ENCODE measurements at places on chromosomes 16 and 17.

DNA sequence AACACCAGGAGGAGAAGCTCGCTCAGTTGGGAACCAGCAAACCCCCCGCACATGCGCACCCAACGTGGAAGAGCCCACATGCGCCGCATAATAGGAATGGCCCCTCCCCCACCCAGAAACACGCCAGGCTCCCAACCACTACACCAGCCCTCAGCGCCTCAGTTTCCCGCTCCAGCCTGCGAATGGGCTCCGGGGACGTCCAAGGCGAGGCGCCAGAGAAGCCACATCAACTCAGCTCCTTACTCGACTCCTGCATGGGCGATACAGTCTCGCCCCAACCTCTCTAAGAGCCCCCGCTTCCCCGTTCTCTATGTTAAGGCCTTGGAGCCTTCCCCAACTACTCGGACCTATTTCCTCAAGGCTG is 504 bp downstream of the SRSF1 start:
- DNase-seq = no peak

GRCh38 chr16:66620429-66620795 is 15.9 kb downstream of the CMTM3 start:
- DNase-seq = no peak

- DNase-seq = no peak
Measured at GRCh38 chr17:78557598-78558039, 19.6 kb downstream of the DNAH17 start.

- no peak for DNase-seq
Measured at GRCh38 chr16:73154063-73154870, 106.3 kb upstream of the ZFHX3 start.

GRCh38 chr17:67312265-67312664 is 54.1 kb downstream of the PSMD12 start:
- no peak for DNase-seq

DNA sequence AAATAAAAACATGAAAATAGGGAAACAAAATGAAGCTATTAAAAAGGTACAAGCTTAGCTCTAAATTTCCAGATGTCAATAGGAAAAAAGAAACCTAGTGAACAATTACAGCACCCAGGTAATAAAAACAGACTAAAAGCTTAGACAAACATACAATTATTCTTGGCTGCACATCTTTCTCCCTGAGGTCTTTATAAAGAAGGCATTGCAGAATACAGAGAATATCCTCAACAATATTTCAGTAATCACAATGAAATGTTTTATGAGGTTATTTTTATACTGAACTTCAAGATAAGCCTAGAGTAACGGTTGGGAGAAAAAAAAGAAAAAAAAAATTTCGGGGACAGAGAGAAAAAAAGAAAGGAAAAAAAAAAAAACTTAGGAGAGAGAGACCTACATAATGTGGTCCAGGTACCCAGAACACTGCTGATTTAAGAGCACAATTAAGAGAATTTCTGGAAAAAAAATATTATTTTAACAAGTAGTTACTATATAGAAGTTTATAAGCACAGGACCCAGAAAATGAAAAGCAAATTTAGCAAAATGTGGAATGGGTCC is 26.5 kb downstream of the KANSL1 start:
- no peak for DNase-seq

DNA sequence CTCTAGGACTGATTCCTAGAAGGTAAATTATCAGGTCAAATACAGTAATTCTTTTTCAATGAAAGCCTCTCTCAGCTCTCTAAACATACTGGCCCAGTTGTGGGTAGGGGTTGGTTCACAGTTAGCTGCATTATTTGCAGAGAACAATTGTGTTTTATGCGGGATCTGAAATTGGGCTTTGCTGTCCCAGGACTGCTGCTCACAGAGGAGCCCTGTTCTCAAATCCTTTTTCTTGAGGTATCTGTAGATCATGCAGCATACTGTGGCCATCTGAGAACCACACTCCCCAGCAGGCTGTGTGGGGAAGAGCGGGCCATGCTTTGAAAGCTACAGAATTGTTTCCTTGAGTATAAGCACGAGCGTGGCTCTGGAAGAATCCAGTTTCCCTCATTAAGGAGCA is 17.5 kb downstream of the MTHFSD start:
- DNase-seq = no peak

- no peak for DNase-seq
Measured at GRCh38 chr17:2939714-2940351, 123.6 kb downstream of the OR1D5 start.

GRCh38 chr17:83055911-83056582 is 23.4 kb upstream of the METRNL start:
- no peak for DNase-seq

DNA sequence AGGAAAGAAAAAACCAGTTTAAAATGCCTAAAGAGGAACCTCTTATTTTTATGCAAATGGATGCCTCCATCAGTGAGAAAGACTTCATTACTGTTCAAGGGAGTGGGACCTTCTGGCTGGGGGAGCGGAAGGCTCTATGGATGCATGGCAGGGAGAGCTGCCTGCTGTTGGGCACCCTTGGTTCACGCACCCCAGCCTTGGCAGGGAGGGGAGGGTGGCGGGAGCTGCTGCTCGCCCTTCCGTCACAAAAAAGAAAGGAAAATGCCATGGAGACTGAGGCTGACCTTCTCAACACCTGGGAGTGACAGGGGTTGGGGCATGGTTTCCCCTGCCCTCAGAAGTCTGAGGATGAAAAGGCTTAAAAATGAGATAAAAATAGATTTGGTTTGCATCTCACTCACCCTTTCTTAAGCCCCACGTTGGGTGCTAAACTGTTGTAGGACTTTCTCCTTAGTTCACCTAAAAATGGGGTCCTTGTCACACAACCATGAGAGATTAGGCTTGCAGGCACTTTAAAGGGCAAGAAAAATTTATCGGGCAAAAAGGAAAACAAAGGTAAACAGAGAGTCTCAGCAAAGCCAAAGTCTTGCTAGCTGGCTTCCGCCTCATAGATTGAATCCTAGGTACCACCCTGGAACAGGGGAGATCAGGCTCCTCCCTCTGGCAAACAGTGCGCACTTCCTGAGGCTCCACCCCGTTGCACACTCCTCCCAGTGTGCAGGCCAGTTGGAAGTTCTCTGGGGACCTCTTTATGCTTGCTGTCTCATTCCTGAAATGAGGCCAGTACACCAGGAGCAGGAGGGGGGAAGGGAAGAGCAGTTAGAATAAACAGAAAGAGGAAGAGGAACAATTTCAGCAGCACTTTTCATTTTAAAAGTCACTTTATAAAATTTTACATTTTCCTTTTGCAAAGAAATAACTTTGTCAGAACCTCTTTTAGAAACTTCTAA is 31.6 kb downstream of the PHKB start:
- no peak for DNase-seq

DNA sequence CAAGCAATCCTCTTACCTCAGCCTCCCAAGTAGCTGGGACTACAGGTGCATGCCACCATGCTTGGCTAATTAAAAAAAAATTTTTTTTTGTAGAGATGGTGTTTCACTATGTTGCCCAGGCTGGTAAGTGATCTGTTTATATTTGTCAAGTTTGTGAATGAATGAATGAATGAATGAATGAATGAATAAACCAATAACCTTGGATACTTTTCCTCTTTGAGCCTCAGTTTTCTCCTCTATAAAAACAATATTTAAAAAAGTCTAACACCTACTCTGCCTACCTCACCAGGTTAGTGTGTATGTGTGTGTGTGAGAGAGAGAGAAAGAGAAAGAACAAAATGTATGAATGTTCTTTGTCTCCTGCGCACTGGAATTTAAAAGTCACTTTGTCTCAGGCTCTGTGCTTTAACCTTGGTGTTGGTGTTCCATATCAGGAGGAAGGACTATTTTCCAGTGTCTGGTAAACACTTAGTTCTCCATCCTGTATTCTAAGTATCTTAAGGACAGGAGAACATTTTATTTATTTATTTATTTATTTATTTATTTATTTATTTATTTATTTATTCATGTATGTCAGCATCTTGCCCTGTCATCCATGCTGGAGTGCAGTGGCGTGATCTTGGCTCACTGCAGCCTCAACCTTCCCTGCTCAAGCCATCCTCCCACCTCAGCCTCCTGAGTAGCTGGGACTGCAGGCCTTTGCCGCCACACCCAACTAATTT is 27.1 kb downstream of the CHD9 start:
- DNase-seq = no peak

DNA sequence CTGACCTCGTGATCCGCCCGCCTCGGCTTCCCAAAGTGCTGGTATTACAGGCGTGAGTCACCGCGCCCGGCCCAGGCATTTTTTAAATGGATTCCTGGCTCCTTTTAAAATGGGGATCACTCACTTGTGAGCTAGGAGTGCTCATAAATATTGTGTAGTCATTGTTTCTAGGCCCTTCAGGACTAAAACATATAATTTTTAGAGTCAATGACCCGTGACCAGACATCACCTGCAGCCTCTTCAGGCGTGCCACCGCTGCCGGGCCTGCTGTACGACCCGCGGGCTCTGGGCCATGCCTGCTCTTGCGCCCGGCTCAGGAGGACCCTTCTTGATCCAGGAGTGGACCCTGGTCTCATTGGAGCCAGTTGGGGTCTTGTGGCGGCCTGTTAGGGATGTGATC is 30.8 kb downstream of the EFCAB5 start:
- no peak for DNase-seq

- no peak for DNase-seq
Measured at GRCh38 chr16:81570151-81570846, 125.7 kb downstream of the CMIP start.

DNA sequence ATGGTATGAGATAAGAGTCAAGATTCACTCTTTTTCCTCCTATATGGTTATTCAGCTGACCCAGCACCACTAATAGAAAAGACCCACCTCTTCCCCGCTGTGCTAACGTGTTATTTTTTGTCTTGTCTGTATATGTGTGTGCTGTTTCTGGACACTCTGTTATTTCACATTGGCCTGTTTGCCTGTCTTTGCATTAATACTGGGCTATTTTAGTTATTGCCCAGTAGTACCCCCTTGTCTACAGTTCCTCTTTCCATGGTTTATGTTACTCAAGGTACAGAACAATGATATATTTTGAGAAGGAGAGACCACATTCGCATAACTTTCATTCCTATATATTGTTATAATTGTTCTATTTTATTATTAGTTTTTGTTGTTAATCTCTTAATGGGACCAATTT is 74.0 kb upstream of the SIAH1 start:
- no peak for DNase-seq

DNA sequence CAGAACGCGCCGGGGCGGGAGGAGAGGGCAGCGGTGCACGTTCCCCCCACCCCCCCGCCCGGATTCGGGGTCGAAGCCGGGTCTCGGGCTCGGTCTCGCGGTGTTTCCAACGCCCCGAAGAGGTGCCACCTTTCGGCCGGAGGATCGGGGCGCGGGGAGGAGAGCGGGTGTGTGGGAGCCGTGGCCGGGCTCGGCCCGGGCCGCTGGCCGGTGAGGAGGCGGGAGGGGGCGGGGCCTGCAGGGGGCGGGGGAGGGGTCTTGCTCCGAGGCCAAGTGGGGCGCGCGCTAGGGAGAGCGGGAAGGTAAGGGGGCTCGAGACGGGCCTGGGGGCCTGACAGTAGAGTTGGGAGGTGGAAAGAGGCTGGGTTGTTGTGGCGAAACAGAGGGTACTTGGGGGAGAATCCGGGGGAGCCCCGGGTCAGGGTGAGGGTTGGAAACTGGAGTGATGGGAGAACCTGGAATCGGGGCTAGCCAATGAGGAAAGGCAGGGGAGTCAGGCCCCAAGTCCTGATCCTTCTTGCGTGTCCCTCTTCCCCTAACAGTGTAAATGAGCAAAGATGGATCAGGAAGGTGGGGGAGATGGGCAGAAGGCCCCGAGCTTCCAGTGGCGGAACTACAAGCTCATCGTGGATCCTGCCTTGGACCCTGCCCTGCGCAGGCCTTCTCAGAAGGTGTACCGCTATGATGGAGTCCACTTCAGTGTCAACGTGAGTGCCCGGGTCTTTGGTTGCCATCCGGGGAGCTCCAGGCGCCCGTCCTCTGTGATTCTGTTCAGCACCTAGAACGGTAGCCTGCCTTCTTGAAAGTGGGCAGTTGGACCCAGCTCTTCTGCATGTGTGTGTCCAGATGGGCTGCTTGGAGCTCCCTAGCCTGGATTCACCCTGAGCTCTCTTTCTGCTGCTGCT is 873 bp downstream of the SETD1A start:
- DNase-seq = no peak

- DNase-seq = no peak
Measured at GRCh38 chr17:66044083-66044482, 147.8 kb downstream of the CEP112 start.

DNA sequence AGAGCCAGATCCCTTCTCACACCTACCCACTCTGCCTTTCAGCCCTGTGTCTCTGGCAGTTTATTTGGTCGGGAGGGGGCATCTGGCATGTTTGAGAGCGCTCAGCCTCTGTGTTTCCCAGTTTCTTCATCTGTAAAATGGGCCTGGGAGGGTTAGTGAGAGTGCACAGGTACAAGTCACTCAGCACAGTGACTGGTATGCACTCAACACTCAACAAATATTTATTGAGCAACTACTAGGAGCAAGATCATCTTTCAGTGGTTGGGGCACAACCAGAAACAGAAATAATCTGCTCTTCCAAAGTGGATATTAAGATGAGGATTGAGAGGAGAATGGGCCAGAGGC is 13.7 kb upstream of the SRCIN1 start:
- no peak for DNase-seq

GRCh38 chr17:48352630-48353029 is 77.4 kb downstream of the SKAP1 start:
- no peak for DNase-seq

GRCh38 chr17:22570144-22570845 is 878.0 kb downstream of the KCNJ18 start:
- DNase-seq = no peak
